ENCODE measurements at places on chromosomes 13 and 19.

DNA sequence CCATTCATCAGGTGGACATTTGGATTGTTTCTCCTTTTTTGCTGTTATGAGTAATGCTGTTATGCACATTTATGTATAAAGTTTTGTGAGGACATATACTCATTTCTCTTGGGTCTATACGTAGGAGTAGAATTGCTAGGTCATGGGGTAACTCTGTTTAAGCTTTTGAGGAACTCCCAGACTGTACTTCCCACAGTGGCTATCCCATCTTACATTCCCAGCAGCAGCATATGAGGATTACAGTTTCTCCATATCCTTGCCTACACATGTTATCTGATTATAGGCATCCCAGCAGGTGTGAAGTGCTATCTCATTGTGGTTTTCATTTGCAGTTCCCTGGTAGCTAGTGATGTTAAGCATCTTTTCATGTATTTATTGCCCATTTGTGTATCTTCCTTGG lies 5.9 kb downstream of the ZSCAN22 start:
- DNase-seq, result no peak

DNA sequence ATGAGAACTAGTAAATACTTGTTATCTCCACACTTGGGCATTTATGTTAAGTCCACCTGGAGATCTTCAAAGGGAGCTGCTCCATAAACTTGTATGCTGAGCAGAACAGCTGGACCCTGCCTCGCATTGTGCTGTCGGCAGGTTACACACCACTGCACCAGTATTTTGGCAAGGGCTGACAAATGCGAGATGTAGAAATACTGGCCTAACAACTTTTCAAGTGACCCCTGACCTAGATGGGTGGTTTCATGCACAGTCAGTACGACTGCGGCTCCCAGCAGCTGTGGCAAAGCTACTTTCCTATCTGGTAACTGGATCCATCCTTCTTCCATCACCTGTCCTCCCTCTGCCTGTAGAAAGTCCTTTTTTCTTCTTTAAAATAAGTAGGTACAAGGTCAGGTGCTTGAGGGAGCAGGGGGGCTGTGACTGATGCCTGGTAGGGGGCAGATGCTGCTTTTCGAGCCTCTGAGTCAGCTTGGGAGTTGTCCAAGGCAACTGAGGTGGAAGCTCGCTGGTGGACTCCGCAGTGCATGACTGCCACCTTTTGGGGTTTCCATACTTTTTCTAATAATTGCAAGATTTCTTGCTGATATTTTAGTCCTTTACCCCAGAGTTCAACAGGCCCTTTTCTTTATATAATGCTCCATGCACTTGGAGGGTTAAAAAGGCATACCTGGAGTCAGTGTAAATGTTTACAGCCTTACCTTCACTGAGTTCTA lies 86.8 kb downstream of the SLC25A15 start:
- no peak for DNase-seq

DNA sequence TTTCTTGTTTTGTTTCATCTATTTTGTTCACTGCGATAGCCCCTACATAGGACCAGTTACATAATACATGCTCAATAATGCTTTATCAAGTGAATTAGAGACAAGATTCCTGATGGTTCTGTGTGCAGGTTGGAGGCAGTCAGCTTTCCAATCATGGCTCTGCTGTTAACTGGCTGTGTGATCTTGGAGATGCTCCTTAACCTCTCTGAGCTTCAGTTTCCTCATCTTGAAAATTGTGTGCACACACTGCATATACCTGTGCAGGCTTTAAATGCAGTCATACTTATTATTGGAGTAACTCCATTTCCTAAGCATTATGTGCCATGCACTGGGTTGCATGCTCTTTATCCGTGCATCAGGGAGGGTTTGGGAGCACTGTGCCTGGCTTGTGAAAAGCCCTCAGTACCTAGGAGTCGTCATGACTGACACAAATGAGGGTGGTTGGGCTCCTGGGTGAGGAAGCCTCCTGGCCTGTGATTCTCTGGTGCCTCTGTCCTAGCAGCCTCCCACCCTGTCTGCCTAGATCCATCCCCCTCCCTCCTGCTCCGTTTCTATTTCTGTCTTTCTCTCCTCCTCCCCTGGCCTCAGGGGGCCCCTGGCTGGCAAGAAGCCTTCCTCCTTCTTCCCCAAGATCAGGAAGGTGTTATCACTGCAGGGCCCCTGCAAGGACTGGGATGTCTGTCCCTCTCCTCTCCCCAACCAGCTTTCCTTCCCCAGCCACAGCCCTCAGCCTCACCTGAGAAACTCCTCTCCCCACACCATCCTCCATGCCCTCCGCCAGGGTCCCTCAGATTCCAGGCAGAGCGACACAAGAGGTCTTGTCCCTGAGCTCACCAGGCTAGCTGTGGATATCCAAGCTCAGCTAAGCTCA lies 8.7 kb downstream of the IFNL1 start:
- DNase-seq, result no peak

- no peak for DNase-seq
These were observed 10.8 kb downstream of the NFKBID start for GRCh38 chr19:35889370-35890112.
